ENCODE measurements at places on chromosomes 5 and 9.

GRCh38 chr5:85906460-85906859 is 711.3 kb upstream of the COX7C start:
- no peak for DNase-seq

- peak; percentile 8 for DNase-seq
Observed at GRCh38 chr9:21591221-21592062, 109.3 kb upstream of the IFNE start.

DNA sequence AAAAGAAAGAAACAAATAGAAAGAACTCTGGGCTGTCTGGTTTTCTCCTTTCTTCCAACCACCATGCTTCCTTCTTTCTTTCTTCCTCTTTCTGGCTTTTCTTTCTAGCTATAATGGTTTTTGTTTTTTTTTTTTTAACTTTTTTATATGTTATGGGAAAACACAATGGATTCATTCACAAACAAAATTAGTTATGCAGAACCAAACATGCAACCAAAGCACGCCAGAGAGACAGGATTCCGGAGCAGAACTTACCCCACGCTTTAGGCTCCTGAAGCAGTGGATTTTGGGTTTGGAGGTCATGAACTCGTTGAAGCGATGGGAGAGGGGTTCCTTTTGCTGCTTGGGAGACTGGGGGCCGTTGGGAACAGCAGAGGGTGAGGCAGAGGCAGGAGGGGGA is 88.3 kb downstream of the USP20 start:
- no peak for DNase-seq

GRCh38 chr5:143135832-143136551 is 267.5 kb downstream of the NR3C1 start:
- DNase-seq = no peak

DNA sequence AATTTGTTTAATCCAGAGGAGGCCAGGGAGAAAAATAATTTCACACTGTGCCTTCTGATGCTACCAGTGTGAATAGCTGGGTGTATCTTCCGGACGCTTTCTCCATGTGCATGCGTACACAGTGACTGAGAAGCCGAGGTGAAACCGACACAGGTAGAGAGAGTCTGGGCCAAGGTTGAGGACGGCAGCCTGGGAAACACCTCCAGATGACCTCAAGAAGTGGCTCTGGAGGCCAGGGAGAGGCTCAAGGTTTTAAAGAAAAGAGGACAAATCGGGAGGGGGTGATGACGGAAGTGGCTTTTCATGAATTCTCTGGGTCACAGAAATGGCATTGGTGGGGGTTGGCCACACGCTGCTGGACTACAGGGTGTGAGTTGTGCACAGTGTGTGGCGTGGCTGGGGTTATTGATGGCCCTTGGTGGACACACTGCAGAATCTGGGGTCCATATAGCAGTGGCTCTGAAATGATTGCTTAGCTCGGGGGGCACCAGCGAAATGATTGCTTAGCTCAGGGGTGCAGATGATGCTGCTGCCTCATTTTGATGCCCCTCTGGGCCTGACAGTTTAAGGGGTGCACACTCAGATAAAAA is 34.1 kb upstream of the LRRC14B start:
- DNase-seq = no peak

GRCh38 chr5:95892784-95893354 is 68.8 kb downstream of the ELL2 start:
- DNase-seq = no peak

GRCh38 chr5:179774442-179774841 is 19.3 kb upstream of the LTC4S start:
- DNase-seq = no peak

- DNase-seq = no peak
Observed at GRCh38 chr5:59182760-59183159, 599.9 kb downstream of the RAB3C start.

DNA sequence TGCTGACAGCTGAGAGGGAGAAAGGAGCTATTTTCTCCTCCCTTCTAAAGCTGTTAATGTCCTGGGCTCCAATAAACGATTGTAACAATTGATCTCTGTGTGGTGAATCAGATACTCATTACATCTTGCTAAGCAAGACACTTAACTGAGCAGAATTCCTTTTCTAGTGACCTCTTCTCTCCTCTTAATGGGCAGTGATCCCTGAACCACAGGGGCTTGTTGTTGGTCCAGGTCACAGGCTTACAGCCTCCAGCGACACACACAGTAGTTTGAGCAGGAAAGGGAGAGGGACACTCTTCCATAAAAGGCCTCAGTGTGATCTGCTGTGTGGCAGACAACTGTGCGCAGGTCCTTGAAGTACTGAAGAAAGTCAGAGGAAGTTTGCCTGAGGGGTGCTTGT is 58.5 kb upstream of the MYO10 start:
- no peak for DNase-seq

DNA sequence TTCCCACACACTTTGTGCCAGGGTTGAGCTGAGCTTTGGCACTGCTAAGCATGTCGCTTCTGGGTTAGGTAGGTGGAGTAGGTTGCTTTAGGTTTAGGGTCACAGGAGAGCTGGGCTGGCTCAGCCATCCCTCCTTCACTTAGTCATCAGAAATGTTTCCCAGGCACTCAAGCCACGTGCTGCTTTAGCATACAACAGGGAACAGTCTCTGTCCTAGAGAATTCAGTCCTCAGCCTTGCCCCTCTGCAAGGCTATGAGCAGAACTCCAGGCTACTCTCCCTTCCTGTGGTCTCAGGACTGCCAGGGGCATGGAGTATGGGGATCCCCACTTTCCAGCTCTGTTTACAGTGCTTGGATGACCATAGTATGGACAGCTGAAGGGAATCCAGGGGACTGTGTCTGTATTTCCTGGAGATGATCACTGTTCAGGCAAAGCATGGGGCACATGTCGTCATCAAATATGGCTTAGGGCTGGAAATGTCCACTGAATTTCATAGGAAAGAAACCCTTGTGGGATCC is 7.5 kb upstream of the ANKRD33B start:
- no peak for DNase-seq

DNA sequence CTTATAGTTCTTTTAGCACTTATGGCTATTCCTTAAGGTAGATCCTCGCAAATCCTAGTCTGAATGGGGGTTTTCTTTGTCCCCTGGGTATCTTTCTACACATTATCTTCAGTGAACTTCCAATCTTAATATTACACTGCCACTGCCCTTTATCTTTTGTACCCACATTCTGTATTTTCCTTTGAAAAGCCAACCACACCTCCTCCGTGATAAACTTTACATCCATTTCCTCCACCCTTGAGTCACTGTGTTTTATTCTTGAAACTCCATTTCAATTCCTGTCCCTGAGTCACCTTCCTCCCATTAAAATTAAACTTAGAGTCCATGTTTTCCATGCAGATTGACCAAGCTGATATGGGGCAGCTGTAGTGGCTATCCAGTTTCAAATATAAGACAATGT is 43.2 kb upstream of the RICTOR start:
- DNase-seq = no peak

DNA sequence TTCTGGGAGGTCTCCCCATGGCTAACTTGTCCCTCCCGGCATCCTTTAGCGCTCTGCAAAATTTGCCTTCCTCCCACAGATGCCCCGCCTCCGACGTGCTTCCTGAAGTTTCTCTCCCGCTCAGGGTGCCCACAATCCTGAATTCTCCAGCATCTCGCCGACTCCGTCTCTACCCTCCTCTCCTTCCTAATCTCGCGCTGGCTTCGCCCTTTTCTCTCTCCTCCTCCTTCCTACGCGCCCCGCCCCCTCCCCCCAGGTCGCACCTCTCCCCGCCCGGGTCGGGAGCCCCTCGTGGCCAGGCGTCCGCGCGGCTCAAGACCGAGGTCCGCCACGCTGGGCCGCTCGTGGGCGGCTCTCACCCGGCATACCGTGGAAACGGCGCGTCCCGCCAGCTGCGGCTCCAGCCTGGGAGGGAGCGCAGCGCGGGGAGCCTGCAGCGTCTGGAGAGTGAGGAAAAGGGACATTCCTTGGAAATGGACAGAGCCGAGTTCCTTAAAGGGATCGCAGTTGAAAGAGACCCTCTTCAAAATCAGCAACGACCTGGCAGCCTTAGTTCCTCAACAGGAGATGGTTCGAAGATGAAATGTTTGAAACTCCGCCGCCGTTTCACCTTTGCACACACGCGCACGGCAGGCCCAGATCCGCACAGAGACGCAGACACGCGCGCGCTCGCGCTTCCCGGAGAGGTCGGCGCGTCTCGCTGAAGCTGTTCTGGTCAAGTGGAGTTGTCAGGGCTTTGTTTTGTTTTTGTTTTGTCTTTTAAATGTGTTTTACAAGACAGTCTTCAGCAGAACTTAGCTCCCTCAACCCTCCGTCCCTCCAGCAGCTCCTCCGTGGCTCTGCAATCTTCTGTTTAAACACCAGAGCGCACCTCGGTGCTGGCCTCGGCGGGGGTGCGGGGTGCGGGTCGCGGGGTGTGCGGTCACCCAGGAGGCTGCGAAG is 5.0 kb upstream of the IRX2 start:
- no peak for DNase-seq

GRCh38 chr9:79779901-79780300 is 208.1 kb downstream of the TLE4 start:
- DNase-seq = no peak

DNA sequence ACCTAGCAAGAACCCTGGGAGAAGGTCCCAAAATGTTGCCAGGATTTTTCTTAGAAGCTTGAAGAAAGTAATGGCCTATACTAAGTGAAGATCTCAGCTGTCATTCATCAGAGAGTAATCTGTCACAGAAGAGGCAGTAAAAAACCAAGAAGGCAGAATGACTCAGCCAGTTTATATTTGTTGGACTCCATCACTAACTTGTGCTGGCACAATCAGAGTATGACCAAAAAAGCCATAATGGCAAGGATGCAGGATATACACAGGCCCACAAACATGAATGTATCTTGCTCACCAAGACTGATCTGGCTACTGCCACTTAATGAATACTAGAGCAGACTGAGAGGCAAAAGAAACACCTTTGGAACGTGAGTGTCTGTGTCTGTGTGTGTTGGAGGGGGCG is 104.0 kb upstream of the POU5F2 start:
- no peak for DNase-seq

- DNase-seq = no peak
Observed at GRCh38 chr5:11415751-11416150, 488.5 kb downstream of the CTNND2 start.

GRCh38 chr5:115147052-115147451 is 22.7 kb downstream of the TRIM36 start:
- no peak for DNase-seq

DNA sequence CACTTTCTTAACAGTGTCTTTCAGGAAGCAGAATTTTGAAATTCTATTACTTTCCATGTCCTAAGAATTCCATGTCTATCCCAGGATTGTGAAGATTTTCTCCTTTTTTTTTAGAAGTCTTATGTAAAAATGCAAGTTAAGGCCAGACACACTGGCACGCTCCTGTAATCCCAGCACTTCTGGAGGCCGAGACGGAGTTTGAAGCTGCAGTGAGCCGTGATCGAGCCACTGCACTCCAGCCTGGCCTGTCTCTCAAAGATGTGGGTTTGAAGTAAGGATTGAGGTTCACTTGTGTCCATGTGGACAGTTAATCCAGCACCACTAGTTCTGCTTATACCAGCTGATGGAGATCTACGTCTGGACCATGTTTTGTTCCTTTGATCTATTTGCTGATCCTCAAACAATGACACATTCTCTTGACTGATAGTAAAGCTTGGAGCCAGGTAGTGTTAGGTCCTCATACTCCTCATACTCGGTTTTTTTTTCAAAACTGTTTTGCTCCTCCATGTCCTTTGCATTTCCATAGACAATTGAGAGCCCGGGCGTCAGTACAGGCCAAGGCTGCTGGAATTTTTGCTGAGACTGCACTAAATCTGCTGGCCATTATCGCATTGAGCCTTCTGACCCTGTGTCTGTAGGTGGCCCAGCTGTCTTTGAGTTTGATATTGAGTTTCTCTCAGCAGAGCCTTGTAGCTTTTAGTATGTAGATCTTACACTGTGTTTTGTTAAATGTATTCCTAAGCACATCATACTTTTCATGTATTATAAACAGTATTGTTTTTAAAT is 53.4 kb upstream of the CACNA1B start:
- DNase-seq = no peak

DNA sequence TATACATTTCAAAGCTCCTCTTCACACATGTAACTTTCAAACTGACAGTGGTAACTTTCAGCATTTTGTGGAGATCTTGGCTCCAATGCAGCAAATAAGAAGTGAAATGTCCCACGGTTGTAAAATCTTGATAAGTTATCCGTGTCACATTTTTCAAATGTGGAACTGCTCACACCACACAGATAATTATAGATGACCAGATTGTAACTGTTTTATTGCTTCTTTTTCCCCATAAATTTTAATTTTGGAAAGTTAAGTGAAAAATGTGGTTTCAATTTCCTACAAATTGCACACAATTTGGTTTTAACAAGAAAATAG is 347.1 kb downstream of the EBF1 start:
- no peak for DNase-seq

- DNase-seq = no peak
Observed at GRCh38 chr5:40045429-40045828, 620.6 kb upstream of the DAB2 start.

GRCh38 chr9:105142406-105143135 is 101.9 kb upstream of the SLC44A1 start:
- no peak for DNase-seq

GRCh38 chr5:100841358-100842076 is 61.6 kb downstream of the ST8SIA4 start:
- DNase-seq = no peak

DNA sequence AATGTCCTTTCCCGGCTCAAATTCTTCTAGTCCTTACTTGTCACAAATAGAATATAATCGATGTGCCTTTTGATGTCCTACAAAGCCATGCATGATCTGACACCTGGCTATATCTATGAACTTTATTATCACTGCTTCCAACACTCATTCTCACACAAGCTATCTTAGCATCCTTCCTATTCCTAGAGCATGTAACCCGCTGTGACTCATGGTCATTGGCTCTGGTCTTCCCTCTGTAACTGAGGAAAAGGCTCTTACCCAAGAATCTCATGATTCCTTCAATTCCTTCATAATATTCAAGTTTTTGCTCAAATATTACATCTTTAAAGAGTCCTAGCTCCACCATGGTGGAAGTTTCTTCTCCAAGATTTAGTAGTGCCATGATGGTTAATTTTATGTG is 480.0 kb upstream of the PAPPA start:
- DNase-seq = no peak

DNA sequence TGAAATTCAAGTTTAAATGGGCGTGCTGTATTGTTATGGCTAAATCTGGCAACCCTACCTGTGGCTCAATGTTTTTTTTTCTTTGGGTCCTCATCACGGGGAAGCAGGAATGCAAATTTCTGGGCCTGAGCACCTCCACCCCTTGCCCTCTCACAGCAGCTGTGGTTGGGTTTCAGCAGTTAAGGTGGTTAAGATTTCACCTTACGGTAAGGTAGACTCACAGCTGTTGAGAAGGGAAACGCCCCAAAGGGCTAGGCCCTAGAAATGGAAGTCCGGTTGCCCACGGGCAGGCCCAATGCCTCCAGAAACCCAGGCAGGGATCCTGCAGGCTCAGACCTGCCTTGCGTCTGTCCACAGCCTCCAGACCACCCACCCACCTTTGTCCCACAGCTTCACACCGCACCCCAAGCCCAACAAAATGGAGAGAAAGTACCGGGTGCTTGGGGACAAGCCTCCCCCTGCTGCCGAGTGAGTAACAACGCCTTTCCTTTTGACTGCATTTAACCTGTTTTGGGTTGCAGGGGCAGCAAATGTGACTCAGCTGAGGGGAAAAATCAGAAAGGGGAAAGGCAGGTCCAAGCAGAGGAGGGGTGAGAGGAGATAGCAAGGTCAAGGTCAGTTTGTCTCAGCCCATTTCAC is 48.1 kb upstream of the TDRD7 start:
- DNase-seq = no peak
